ENCODE measurements at places on chromosomes 3 and 15.

DNA sequence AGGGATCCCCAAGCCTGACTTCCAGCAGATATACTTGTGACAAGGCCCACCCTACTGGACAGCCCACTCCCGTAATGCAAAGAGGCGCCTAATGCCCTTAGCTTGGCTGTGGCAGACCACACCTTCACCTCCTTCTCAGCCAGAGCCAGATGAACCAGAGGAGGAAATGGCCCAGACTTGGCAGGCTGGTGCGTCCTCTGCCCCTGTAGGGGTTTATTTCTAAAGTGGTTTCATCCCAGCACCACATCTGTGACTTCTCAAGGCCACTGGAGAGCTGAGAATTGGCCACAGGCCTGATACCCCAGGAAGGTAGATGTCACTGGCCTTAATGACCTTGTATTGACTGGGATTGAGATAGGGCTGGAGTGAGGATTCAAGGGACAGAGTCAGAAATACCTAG is 29.5 kb downstream of the BOC start:
- DNase-seq: no peak

DNA sequence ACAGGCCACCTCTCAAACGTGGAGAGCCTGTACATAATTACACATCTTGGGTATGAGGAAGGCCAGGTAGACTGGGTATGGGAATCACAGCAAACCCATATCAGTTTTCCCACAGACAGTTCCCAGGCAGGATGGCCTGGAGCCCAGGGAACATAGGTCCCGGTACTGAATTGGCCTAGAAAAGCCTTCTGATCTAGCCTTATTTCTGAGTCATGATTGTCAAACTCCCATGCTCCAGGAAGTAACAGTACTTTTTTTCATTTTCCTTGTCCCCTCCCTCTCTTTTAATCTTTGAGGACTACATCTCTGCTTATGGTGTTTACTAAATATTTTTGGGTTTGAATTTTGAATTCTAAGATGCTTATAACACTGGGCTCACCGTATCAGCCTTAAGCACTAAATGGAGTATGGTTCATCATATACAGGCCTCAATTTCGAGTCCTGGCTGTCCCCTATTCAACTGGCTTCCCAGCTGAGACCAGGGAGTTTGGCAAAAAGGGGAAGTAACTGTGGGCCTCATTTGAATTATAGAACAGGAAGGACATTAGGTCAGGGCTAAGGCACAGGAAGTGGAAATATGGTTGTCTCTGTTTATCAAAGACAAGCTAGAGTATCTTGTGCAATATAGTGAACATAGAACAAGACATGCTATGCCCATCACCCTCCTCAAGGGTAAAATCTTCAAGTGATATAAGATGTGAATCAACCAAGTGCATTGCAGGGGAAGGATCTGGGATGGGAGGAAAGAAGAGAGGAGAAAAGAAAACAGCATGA is 494.6 kb downstream of the NTRK3 start:
- peak; percentile 9 for DNase-seq

- DNase-seq: no peak
These were observed 321.4 kb upstream of the IL12A start for GRCh38 chr3:159667261-159667660.

DNA sequence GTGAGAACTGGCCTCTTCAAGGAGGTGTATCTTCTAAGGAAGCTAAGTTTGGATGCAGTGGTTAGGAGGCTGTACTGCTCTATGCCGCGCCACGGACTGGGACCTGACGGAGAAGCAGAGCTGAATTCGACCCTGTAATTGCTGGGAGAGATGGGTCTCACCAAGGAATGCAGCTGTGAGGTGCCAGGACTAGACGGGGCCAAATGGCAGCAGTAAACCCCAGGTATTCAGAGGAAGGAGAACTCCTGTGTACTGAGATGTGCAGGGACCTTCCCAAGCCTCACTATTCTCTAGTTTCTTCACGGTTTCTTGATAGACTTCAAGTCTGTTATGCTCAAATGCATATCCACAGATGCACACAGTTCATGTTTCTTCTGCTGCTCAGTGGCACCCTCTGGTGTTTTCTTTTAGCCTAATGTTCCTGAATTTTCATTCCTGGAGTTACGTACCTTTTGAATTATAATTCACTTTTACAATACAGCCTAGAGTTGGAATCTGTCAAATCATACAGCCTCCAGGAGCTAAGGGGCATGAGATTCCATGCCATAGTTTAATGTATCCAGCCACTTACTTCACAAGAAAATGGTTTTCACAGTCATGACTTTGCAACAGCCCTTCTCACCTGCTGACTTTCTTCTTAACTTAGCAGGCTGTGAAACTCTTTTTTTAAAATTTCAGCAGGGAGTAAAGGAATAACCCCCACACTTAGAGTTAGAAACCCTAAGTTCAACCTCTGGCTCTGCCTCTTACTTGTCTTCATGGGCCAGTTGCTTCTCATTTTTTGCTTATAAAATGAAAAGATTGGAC is 61.8 kb downstream of the GLDN start:
- DNase-seq: no peak

GRCh38 chr15:60384526-60385126 is 13.2 kb downstream of the ANXA2 start:
- DNase-seq: no peak

DNA sequence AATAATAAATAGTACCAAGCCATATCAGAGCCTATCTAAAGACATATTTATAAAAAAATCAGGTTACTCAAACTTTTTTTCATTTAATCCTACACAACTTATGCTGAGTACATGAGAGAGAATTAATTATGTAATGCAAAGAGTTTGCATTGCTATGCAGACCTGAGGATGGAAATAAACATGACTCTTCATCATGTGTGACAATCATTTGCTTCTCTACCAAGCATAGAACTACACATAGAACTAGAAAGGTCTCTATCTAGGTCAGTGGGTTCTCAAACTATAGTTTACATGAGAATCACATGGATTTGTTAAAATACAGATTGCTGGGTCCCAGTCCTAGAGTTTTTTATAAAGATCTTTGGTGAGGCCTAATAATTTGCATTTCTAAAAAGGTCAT is 86.8 kb downstream of the GBE1 start:
- DNase-seq: no peak

DNA sequence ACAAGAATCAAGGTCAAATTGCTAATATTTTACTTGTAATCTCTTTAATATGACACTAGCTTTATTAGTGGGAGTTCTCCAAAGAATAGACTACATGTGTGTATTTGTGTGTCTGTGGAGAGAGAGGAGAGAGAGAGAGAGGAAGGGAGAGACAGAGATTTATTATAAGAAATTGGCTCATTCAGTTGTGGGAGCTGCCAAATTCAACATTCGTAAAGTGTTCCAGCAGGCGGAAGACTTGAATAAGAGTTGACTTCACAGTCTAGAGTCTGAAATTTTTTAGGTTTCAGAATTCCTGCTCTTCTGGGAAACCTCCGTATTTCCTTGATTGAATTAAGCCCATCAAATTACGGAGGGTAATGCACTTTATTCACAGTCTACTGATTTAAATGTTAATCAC is 4.7 kb upstream of the CLDN1 start:
- no peak for DNase-seq

- peak; percentile 62 for DNase-seq
These were observed at the start of gene TMEM44 for GRCh38 chr3:194633349-194634004. TSS of gene TMEM44 (minus strand) at chr3:194633419. CDS start at chr3:194633215, 204 bp downstream.

DNA sequence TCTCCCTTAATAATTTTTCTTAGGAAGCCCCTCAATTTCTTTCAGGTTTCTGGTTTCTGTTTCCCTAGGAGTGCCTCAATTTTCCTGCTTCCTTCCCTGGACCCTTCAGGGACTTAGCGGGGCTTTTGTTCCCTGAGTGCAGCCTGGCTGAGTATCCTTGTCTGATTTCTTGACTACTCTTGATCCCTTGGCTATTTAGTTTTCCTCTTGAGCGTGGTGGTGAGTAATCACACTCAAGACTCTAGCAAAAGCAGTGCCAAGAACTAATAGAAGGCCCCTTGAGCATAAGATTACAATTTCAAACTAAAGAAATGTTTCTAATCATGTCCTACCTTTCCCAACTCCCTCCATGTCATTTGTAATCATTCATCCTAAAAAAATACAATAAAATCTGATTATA is 94.3 kb upstream of the C3orf80 start:
- DNase-seq: no peak

- no peak for DNase-seq
These were observed 66.0 kb downstream of the ASB7 start for GRCh38 chr15:100668348-100668745.

DNA sequence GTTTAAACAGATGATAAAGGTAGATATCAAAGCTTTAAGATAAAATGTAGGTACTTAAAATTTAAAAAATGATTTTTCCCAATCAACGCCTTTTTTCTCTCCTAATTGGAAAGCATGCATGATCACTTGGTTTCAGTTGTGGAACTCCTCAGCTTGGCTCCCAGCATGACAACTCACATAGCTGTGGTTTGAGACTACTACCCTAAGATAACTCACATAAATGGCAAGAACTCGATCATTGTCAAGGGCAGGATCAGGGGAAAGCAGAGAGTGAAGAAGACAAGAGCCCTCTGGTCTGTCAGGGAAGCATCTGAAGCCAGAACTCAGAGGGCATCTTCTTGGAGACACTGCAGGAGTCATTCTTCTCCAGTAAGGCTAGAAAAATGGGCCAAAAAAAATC is 516.7 kb downstream of the NTRK3 start:
- DNase-seq: no peak

DNA sequence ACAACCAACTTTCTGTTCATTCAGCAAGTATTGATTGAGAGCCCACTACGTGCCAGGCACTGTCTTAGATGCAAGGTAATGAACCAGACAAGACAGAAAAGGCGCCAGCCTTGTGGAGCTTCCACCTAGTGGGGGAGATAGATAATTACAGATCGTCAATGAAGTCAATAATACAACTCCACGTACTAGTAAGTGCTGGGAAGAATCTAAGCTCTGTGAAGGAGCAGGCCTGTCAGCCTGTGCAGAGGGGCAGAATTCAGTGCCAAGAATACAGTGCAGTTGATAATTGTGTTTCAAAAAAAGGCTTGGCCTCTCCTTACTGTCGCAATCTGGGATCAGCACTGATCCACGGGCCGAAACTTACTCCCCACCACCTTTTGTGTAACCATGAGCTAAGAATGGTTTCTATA is 186.3 kb downstream of the FEZF2 start:
- DNase-seq: no peak

- DNase-seq: no peak
These were observed 202.3 kb downstream of the NEK10 start for GRCh38 chr3:27166888-27167287.

DNA sequence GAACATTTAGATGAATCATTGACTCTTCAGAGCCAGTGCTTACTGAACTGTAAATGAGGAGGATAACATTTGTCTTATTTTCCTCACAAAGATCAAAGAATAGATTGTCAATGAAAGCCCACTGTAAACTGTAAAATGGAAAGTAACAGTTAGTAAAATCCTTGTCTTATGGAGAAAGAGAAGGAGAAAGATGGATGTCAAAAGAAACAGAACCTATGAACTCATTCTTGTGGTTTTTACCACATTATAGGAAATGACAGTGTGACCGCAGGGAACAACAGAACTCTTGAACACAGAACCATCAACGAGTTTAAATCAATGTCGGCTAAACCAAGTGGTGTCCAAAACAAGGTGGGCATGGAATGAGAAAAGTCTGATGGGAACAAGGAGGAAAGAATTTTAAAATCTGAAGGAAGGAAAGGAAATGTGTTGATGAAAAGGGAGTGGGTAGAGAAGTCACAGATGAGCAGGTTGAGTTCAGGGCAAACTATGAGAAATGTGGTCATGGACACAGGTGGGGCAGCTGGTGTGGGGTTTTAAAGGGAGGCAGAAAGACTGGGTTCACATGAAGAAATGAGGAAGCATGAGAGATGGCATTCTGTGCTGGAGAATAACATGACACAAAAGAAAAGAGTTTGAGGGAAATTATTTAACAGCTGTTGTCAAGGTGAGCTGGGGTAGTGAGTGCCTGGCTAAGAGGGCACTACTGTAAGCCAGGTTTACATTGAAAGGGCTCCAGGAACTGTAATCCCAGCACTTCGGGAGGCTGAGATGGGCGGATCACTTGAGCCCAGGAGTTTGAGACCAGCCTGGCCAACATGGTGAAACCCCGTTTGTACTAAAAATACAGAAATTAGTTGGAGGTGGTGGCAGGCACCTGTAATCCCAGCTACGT is 42.4 kb upstream of the ETV5 start:
- DNase-seq: peak; percentile 6

DNA sequence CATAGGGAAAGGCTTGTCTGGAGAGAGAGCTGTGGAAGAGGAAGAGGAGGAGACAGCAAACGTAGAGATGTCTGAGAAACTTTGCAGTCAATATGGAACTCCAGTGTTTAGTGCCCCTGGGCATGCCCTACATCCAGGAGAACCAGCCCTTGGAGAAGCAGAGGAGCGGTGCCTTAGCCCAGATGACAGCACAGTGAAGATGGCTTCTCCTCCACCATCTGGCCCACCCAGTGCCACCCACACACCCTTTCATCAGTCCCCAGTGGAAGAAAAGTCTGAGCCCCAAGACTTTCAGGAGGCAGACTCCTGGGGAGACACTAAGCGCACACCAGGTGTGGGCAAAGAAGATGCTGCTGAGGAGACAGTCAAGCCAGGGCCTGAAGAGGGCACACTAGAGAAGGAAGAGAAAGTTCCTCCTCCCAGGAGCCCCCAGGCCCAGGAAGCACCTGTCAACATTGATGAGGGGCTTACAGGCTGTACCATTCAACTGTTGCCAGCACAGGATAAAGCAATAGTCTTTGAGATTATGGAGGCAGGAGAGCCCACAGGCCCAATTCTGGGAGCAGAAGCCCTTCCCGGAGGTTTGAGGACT is 6.9 kb downstream of the MAP1A start:
- no peak for DNase-seq

GRCh38 chr15:70339571-70340493 is 242.1 kb upstream of the TLE3 start:
- DNase-seq: no peak

GRCh38 chr15:46703020-46703861 is 1014.1 kb upstream of the SEMA6D start:
- no peak for DNase-seq

Measured in CD4-positive, alpha-beta T cell treated with Interleukin-17A for 1 hour (primary cell).